ENCODE measurements at places on chromosomes 3 and 15.
A peak's percentile ranks its signal among the peaks of the same experiment; 100 is the strongest.

DNA sequence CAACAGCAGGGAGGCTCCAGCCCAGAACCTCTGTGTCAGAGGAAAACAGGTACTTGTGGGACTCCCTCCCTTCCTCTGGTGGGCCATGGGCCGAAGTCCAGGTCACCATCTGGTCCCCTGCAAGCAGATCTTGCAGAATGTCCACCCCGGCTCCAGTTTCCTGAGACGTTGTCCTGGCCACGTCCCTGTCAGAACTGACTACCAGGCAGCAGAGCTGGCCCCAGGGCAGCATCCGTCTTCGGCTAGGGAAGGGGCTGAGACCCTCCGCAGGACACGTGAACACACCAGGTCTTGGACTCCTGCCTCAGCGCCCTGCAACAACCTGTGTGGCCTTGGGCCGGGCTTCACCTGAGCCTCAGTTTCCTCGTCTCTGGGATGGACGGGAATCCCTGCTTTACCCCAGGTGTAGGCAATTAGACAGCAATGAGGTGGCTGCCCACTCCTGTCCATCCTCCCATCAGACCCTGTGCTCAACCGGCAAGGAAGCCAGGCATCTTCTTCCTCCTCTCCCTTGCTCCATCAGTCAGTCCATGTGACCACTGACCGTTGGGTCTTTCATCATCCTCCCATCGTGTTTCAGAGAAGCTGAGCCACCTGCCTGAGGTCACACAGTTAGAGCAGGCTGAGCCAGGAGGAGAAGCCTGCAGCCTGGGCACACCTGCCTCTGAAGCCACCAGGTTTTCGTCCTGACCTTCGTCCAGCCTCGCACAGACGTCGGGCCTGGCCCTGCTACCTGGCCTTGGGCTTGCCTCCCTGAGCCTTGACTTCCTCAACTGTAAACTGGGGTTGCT is 8.9 kb upstream of the PRKCD start:
- DNase-seq: no peak

DNA sequence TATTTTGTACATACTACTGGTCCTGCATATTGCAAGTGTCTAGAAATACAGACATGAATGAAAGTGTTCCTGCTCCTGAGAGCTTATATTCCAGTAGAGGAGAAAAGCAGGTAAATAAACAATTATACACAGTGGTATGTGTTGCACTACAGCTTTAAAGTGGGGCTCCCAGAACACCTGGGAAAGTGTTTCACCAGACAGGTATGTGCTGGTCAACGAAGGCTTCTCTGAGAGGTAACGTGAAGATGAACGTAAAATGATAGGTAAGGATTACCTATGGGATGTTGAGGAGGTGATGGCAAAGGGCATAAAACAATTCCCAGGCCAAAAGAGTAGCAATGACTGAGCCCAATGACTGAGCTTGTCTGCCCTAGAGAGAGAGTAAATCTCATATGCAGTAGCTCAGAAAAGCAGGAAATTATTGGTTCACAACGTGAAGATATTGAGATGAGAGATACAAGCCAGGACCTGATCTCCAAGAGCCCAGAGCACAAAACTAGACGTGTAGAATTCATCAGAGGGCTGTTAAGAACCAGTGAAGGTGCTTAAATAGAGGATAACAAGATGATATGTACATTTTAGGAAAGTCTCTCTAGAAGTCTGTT is 459.1 kb upstream of the BCHE start:
- DNase-seq: no peak

GRCh38 chr3:94011233-94011711 is 17.1 kb downstream of the STX19 start:
- DNase-seq: no peak

DNA sequence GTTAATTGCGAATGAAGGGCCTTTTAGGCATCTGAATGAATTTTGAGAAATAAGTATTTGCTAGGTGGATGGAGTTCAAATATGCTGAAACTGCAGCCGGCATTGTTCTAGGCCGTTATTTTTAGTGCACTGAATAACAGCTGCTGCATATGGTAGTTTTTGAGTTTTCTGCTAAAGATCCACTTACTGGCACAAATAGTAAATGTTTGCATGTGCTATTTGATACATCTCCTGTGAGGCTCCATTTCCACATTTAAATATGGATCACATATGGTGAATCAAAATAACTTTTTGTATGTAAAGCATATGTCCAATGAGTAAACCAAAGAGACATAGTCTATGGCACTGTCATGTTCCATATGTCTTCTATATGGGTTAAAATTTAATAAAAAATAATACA is 56.7 kb upstream of the CNTN4 start:
- no peak for DNase-seq

DNA sequence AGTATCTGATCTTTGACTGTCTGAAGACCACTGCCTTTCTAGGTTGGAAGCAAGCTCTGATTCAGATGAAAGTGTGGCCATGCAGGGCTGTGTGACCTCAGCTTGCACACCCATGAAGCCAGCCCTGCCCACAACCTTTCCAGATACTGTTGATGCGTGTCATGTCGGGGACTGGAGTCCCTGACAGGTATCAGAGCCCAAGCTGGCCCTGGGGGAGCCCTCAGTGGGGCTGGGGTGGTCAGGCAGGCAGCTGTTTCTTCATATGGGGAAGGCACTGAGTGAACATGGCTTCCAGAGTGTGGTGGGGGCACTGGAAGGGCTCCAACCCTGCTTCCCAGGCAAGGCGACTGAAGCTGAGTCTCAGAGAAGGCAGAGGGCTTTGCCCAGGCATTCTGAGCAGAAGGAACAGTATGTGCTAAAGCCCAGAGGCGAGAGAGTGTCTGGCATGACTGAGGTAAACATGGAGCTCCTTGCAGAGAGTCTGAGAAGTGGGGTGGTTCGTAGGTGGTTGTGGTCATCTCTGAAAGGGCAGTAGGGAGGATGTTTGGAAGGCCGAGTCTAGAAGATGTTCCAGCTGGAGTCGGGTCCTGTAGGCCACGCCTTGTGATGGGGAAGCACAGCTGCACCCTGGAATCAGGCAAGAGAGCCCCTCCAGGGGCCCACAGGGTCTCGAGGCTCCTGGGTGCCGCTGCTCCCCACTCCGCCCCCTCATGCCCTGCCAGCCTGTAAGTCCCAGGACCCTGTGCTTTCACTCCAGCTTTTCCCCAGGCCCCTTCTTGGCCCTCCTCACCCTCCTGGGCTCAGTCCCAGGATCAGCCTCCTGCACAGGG is 122.2 kb downstream of the EEFSEC start:
- DNase-seq: no peak

- no peak for DNase-seq
Observed at GRCh38 chr15:61753018-61753710, 307.1 kb downstream of the VPS13C start.

GRCh38 chr3:187616307-187616972 is 53.8 kb downstream of the SST start:
- peak; percentile 75 for DNase-seq

GRCh38 chr15:39896101-39896500 is 24.0 kb downstream of the GPR176 start:
- DNase-seq: no peak

DNA sequence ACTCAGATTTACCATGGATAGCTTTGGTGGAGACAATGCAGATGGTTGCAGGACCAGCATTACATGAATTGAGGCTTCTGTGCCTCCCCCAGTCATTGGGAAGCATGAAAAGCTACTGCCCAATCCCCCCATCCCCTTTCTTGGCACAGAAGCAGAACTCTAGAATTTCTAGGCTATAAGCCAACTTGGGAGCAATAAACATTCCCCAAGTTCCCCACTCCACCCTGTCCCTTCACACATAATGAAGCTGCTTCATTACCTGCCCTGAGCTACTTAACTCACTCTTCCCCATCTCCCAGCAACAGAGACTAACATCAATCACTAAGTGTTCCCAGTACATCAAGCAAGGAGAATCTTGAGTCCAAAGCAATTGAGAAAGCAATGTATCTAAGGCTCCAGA is 164.5 kb downstream of the RORA start:
- DNase-seq: no peak

- DNase-seq: no peak
Observed at GRCh38 chr3:188220097-188220788, 66.3 kb downstream of the LPP start.

Data from AG08395 (cell line).